ENCODE measurements at places on chromosomes 2 and 18.

DNA sequence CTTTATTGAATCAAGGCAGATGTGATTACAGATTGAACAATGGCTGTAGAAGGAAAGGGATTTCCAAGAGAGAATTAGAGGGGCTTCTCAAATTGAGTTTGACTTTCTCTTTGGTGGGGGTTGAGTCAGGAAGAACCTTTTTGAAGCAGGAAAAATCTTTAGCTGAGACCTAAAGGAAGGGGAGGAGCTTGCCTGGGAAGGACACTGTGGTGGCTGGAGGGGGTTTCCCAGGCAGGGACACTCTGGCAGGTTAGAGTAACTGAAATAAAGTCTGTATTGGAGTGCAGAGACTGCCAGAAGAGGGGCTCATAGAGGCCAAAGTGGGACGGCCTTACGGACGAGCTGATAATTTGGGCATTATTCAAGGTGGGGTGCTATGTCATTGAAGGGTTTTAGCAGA, 69.3 kb downstream of the NEDD4L start:
- no peak for DNase-seq

GRCh38 chr18:24976502-24976901, 375.5 kb downstream of the ZNF521 start:
- DNase-seq: no peak

DNA sequence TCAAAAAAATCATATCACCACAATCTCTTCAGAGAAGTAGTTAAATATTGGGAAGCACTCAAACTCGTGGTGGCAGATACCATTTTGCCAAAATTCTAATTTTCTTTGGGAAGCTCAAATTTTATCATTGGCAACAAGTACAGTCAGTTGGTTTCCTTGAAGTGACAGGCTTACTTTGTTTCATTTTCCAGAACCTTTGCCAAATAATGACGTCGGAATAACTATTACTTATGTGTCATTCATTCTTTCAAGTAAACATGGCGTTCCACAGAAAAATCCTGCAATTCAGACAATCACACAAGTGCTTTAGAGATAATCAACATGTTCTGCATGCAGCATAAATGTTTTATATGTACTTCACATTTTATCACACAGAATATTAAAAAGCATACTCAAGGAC, 5.4 kb downstream of the TTLL4 start:
- no peak for DNase-seq

DNA sequence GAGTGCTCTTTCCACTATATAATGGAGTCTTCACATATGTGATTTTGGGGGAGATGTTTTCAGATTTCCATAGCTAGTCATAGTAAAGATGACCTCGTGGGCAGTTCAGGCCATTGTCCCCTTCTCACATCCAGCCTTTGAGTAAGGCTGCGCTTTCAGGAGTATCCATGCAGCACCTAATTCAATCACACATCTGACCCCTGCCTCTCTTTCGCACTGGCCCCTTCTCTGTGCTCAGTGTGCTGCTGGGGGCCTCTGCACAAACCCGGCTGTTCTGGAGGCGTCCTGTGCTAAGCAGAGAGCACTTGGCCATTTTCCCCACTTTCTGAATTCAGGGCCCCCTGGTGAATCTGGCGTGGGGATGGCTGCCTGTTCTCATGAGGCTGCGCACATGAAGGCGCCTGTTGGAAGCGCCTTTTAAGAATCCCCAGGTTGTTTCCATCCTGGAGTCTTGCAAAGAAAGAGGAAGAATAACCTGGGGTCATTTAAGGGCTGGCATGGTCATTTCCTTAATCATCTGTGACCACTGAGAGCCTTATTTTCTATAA, 96.0 kb upstream of the ALPP start:
- DNase-seq: no peak

DNA sequence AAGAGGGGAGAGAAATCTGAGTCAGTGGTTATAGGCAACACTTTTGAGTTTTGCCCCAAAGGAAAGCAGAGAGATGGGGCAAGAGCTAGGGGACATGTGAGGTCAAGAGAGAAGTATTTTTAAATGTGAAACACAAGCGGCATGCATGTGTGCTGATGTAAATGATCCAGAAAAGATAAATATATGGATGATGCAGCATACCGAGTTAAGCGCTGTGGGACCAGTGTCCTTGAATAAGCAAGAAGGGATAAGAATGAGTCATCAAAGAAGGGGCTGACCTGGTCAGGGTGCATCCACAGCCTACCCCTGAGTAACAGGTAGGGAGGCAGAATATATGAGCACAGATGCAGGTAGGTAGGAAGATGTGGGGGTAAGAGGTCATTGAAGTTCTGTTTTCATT, 180.9 kb downstream of the TRABD2A start:
- no peak for DNase-seq

DNA sequence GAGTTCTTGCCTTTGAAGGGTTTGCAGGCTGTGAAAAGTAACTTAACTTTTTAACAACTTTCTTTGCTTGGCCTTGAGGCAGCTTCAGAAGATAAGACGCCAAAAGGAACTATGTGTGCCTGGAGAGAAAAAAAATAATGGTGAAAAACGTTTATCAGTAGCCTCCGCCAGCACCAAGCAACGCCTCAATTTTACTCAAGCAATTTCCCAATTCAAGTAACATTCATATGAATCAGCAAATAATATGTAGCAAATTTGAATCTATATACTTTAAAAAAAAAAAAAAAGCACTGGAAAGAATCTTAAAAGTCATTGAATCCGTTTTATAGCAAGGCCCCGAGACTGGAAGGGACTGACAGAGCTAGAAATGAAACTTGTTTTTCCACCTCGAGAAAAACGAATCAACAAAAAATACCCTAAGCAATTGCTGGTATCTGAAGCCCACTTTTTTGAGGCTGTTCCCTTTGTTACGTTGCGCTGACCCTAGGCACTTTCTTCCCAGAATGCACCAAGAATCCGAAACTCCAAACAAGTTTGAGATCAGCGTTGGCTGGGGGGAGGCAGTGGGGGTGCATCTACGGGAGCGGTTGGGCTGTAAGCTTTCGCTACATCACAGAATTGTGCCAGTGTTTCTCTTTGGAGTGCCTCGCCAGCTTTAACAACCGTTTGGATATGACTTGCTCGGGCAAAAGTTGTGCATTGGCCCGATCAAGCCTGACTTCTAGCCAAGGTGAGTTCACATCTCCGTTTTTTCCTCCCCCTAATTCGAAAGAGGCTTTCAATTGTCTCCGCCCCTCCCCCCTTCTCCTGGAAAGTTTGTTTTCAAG, 2.7 kb upstream of the TGIF1 start:
- no peak for DNase-seq

- no peak for DNase-seq
Measured at GRCh38 chr18:12026562-12026961, 45.3 kb downstream of the IMPA2 start.

DNA sequence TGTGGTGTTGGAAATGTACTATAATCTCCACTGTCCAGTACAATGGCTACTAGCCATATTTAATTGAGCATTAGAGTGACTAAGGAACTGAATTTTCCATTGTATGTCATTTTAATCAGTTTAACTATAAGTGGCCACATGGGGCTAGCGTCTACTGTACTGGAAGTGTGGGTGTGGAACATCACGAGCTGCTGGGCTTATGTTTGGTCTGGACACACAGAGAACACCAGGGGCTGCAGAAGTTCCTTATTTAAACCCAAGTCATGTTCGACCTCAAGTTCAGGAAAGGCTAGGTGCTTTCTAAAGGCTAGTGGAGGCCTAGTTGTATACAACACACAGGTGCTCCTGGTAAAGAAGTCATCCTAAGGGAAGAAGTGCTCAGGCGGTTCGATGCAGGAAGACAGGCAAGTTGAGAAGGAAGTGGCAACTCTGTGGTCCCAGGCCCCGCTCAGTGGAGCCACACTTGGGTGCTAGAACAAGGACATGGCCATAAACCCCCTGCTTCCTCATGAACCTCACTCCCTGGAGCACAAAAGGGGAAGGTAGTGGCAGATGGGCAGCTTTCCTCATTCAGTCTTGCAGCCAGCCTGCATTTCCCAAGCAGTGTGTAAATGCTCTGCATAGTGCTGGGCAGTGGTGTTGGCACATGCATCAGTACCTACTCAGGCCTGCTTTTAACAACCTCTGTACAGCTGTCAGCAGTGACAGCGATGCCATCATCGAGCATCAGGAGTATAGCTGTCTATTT, 13.3 kb downstream of the LGALSL start:
- no peak for DNase-seq

GRCh38 chr2:60394463-60394862, 159.0 kb downstream of the BCL11A start:
- no peak for DNase-seq

DNA sequence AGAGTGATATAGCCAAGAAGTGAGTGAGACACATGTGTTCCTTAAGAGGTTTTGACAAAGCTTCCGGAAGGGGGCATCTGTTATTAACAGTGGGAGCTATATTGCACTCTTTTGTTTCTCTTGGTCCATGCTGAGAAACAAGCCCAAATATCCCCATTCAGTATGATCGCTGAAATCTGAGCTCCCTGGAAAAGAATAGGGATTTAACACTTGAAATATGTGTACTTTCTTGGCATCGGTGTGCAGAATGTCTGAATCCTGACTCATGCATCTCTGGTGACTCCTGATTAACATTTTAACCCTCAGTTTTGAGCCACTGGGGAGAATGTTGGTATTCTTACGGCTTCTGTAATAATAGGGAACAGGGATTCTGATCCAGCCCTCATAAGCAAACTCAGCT, 448.1 kb downstream of the TSN start:
- no peak for DNase-seq

DNA sequence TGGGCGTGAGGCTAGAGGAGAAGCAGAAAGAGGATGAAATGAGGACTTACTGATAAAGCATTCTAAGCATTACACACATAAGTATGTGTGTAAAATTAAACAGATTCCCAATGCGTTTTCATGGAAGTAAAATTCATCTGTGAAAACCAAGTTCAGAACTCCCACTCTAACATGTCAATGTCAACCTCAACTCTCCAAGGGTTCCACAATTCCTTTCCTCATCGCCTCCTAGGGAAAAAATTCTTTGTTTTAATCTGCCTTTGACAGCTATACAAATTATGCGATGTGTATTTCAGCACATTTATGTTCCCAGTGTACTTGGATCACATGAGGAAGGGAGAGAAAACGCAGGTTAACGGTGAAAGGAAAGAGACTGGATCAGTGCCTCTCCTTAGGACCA, 76.6 kb downstream of the CLIP4 start:
- DNase-seq: no peak

DNA sequence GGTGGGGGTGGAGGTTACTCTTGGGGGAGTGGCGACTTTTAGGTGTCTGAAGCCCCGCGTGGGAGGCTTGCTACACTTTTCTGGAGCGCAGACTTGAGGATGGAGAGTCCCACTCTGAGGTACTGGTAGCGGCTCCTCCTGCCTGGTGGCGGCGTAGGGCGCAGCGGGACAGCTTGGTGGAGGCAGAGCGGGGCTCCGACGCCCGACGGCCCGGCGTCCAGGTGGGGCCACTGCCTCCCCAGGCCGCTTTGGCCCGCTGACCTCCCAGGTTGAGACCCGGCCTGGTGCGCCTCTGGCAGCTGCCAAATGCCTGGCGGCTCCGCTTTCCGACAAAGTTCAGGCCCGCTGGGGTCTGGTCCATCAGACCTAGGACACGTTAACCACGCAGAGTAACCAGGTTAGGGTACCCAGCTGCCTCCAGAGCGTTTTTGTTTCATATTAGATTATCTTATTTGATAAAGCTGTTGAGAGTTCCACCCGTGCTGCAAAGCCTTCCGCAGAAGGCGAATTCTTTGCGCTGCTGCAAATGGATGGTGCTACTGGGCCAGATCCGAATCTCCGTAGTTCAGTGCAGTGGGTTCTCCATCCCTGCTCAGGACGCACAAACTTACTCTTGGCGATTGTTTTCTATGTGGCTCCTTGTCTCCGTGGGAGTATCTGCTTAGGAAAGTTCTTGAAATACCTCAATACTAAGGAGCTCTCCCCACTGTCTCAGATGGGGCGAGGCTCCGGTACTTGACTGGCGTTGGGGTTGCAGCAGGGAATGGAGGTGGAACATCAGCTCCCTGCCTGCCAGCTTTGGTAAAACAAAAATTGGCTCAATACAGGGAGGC, 405.9 kb downstream of the XIRP2 start:
- no peak for DNase-seq

DNA sequence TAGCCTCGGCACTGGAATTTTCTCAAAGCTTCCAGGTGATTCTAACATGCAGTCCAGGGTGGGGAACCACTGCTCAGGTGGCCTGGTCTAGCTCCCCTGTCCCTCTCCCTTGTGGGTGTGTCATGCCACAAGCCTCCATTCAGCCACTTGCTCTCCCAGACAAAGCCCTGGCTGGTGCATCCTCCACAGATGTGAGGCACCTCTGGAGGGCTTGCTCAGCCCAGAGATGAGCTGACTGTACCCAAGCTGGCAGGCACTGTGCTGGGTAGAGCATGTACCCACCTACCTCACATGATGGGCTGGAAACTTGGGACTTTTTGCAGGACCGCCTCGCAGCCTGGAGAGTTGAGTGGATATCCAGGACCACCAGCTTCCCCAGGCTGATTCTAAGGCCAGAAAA, 88.1 kb downstream of the ZBTB7C start:
- no peak for DNase-seq

- no peak for DNase-seq
Measured at GRCh38 chr2:38572167-38572566, 30.6 kb downstream of the HNRNPLL start.

- no peak for DNase-seq
Measured at GRCh38 chr18:44520981-44521667, 159.6 kb upstream of the SETBP1 start.

DNA sequence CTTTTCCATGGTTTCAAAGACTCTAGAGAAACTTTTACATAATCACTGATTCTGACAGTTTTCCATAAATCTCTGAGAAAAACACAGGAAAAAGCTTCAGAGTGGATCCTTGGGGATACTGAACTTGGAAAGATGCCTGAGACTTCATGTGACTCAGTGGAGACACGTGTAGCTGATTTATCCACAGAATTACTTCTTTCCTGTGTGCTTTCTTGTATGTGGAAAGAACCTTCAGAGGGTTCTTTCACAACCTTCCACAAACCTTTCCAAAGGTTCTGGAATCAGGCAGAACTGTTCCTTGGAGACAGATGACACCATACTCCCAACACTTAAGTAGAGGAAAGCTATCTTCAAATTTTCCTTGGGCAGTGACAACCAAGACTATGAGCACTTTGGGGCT, 207.2 kb downstream of the RND3 start:
- DNase-seq: no peak

- no peak for DNase-seq
Measured at GRCh38 chr2:60493804-60494387, 59.6 kb downstream of the BCL11A start.

GRCh38 chr2:190959911-190960788, 53.8 kb downstream of the STAT1 start:
- no peak for DNase-seq

DNA sequence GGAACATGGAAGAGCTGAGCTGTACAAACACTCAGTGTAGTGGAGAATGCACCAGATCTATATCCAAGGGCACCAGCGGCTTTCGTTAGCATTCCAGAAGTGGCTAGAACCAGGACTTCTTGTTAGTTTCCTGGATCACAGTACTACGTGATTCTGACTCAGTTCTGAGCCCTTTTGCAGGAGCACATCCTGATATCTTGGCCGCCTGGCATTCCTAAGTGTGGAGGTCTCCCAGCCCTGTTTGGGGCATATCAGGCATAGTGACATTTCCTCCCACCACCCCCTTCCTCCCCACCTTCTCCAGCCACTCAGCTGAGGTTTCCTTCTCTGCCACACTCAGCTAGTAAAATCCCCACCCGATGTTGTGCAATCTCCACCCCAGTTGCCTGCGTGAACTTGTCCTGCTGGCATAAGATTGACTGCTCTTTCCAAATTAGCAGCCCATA, 63.4 kb downstream of the BMP10 start:
- DNase-seq: no peak

GRCh38 chr18:46877329-46877987, 39.8 kb downstream of the PIAS2 start:
- DNase-seq: no peak

Measured in NCI-H187 (cell line).